ENCODE measurements at places on chromosomes 12 and 14. TPM values are rescaled to one million over a fixed set of nuclear protein-coding genes. Genes with fewer than 3 reads are reported as not detected.

DNA sequence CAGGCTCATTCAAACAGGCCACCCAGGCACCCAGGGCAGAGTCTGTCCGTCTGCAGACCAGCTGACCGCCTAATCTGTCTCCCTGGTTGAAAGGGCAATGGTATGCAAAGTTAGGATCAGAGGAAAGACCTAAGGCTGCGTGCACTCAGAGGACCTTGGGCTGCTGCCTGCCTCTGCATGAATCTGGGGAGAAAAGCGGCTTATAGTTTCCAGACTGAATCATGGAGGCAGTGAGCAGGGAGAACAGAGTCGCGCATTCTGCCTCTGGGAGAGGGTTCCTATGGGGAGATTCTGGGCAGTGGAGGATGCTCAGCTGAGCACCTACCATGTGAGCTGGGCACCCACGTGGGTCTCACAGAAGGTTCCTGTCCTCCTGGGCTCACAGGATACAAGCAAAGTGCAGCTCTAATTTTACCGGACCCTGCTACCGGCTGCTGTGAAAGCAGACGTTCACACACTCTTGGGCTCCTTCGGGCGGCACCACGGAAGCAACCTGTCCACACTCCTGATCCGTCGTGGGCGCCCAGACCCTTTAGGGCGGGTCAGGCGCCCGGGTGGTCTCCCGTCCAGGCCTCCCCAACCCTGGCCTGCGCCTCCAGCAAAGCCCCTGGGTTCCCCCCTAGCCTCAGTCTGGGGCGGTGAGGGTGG is 772 bp downstream of the SCARB1 start:
- DNase-seq, result no peak

GRCh38 chr12:10392394-10392930 is 2.6 kb upstream of the KLRK1 start:
- no peak for DNase-seq

GRCh38 chr14:36217027-36217426 is 40.5 kb upstream of the PTCSC3 start:
- no peak for DNase-seq

ISM2 gene
- total RNA-seq, result not detected

DNA sequence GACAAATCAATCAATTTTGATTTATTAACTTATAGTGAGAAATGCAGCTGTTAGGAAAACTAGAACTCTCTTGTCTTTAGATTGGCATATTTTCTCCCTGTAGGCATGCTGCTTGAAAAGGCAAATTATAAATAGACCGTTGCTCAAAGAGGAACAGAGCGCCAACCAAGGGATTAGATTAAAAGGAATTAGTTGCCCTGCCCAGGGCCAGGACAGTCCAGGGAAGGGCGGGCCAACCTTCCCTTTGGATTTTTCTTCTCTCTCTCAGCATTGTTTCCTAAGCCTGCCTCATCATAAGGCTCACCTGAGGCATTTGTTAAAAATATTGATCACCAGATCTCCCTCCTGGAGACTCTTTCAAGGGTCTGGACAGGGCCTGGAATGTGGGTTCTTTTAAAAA is 8.6 kb downstream of the CIPC start:
- no peak for DNase-seq

- no peak for DNase-seq
Observed at GRCh38 chr14:77000340-77001270, 27.9 kb downstream of the IRF2BPL start.

- DNase-seq, result no peak
Observed at GRCh38 chr12:108361606-108362005, 22.5 kb upstream of the CMKLR1 start.

PDE3A gene
- 1.6 TPM for total RNA-seq

GLIPR1L1 gene
- not detected for total RNA-seq

GRCh38 chr12:1911598-1912575 is 6.6 kb downstream of the CACNA2D4 start:
- no peak for DNase-seq

TMEM30B gene
- 4.8 TPM for total RNA-seq

VWF gene
- total RNA-seq, result 0.06 TPM

ZNF891 gene
- 0.40 TPM for total RNA-seq

PTPRR gene
- total RNA-seq, result 0.46 TPM

DNA sequence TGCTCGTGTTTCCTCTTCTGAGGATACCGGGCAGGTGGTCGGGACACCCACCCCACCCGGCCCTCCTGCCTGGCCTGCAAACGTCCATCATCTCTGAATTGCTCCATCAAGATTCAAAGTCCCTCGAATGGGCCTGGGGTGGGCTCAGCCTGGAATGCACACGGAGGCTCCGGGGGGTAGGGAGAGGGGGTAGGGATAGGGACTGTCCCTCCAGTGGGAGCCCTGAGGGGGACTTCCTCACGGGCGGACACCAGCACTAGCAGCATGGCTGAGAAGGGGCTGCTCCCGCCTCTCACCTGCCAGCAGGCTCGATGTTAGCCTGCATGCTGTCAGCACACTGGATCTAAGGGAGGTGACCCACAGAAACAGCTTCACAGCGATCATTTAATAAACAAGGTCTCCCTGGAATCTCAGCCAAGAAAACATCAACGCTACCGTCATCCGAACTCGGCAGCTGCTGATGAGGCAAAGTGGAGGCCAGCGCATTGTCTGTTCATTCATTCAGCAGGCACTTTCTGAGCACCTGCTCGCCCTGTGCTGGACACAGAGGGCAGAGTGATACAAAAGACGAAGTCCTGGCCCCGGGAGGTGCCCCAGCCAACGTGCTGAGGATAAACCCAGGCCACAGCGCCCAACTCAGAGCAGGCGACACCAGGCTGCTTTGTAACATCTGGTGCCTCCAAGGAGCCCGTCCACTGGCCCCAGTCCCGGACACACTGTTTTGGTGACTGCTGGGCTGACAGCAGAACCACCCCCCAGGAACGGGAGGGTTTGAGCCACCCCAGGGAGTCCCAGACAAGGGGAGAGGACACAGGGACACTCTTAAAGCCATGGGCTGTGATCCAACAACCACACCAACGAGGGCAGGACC is 6.3 kb downstream of the TMEM179 start:
- DNase-seq, result no peak

- DNase-seq, result no peak
Observed at GRCh38 chr12:51351913-51352532, 5.5 kb upstream of the CELA1 start.

- DNase-seq, result no peak
Observed at GRCh38 chr14:95674613-95675012, 11.6 kb upstream of the TCL1B start.

DNA sequence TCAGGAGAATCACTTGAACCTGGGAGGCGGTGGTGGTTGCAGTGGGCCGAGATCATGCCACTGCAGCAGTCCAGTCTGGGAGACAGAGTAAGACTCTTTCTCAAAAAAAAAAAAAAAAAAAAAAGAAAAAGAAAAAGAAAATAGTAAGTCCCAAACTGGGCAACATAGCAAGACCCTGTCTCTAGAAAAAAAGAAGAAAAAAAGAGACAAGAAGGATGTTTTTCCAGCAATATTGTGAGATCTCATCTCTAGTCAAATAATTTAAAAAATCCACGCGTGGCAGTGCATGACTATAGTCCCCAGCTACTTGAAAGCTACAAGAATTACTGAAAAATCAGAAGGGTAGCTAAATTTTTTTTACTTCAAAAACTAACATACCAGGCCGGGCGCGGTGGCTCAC is 8.0 kb downstream of the USP44 start:
- no peak for DNase-seq

DNA sequence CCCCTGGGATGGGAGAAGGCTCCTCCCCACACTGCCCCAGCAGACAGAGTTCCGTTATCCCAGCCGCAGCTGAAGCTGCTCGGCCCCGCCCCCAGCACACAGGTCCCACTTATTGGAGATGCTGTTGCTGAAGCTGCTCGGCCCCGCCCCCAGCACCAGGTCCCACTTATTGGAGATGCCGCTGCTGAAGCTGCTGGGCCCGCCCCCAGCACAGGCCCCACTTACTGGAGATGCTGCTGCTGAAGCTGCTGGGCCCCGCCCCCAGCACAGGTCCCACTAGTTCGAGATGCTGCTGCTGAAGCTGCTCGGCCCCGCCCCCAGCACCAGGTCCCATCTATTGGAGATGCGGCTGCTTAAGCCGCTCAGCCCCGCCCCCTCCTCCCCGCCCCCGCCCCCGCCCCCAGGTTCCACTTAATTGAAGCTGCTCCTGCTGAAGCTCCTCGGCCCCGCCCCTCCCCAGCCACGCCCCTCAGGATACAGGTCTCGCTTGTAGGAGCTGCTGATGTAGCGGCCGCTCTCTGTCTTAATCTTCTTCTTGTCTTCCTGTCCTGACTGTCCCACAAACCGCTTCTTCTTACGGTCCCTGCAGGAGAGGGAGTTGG is 12.0 kb downstream of the CFAP73 start:
- DNase-seq, result no peak

GRCh38 chr14:93967637-93968250 is 8.6 kb downstream of the ASB2 start:
- DNase-seq, result no peak

GRCh38 chr12:106285982-106286381 is 16.6 kb upstream of the TCP11L2 start:
- no peak for DNase-seq

NAA30 gene
- 14.9 TPM for total RNA-seq

DNA sequence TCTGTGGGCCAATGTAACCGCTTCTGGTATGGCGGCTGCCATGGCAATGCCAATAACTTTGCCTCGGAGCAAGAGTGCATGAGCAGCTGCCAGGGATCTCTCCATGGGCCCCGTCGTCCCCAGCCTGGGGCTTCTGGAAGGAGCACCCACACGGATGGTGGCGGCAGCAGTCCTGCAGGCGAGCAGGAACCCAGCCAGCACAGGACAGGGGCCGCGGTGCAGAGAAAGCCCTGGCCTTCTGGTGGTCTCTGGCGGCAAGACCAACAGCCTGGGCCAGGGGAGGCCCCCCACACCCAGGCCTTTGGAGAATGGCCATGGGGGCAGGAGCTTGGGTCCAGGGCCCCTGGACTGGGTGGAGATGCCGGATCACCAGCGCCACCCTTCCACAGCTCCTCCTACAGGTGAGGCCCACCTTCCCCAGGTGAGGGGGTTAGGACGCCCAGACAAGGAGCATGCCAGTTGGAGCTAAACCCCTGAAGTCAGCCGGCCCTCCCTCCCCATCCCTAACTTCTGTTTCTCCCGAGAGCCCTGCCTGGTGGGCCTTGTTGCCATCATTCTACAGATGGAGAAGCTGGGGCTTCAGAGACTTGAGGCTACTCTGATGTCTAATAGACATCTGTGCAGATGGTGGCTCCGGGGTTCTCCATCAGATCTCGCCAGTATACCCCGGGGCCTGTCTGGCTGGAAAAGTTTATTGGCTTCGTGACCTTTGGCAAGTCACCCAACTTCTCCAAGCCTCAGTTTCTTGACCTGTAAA is 25.3 kb downstream of the PAPLN start:
- DNase-seq, result no peak

POLE gene
- 35.9 TPM for total RNA-seq

- DNase-seq, result no peak
Observed at GRCh38 chr12:44765796-44766195, 110.3 kb downstream of the NELL2 start.

POMT2 gene
- 17.8 TPM for total RNA-seq

TMEM179 gene
- total RNA-seq, result not detected

DNA sequence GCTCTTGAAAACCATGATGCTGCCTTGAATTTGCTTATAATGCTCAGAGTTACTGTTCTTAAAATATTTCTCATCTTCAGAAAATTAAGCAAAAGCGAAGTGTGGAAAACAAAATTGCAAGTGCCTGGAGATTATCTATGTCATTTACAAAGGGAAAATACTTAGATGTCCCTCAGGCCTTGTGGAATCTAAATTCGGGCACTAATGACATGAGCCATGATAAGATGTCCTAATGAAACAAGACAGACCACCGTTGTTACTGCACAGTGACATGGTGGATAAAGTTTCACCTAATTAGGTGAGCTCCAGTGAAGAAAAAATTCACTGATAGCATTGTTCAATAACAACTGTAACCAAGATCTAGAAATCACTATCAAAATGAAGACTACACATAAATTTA is 30.4 kb downstream of the PPP1R13B start:
- no peak for DNase-seq

GRCh38 chr14:50425816-50426215 is 29.1 kb upstream of the CDKL1 start:
- DNase-seq, result no peak

KERA gene
- not detected for total RNA-seq

CLEC6A gene
- total RNA-seq, result not detected

GRCh38 chr12:52191841-52192791 is at the start of gene KRT80:
TSS of gene KRT80 (minus strand) at chr12:52192014. CDS start at chr12:52191902, 112 bp downstream.
- peak; percentile 94 for DNase-seq

GRCh38 chr12:43277651-43278540 is 274.1 kb downstream of the ADAMTS20 start:
- no peak for DNase-seq

YY1 gene
- total RNA-seq, result 41.9 TPM

- DNase-seq, result no peak
Observed at GRCh38 chr12:22588817-22589216, 36.2 kb upstream of the ETNK1 start.

DNA sequence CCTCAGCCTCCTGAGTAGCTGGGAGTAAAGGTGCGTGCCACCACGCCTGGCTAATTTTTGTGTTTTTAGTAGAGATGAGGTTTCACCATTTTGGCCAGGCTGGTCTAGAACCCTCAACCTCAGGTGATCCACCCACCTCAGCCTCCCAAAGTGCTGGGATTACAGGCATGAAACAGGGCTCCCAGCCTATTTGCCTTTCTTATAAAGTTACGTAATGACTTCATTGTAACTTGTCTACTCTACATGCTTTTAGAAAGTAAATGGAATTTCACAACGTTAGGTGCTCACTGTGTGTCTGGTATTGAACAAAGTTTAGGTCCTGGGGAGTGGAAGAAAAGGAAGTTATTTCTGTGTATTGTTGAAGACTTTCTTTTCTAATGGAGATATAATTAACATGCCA is 12.5 kb downstream of the CFAP251 start:
- no peak for DNase-seq

GRCh38 chr12:12336049-12336411 is 14.0 kb downstream of the MANSC1 start:
- no peak for DNase-seq

GRCh38 chr12:12927211-12928079 is 24.5 kb downstream of the GPRC5D start:
- no peak for DNase-seq

DNA sequence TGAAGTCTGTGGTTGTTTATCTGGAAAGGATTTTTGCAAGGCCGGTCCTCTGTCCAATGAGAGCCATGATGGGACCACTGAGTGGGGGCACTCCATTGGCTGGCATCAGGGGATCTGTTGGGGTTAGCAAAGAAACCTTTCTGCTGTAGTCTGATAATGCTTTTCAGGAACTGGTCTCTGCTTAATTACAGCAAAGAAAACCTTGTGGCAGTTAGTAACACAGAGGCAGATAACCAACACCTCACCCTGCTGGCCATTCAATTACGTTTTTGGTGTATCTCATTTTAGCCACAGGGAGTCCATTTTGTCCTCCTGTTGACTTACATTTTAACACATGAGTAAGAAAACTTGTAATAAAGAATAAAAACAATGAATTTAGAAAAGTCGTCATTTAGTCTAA is 629.3 kb upstream of the MDGA2 start:
- DNase-seq, result no peak

EML5 gene
- 0.40 TPM for total RNA-seq

DNA sequence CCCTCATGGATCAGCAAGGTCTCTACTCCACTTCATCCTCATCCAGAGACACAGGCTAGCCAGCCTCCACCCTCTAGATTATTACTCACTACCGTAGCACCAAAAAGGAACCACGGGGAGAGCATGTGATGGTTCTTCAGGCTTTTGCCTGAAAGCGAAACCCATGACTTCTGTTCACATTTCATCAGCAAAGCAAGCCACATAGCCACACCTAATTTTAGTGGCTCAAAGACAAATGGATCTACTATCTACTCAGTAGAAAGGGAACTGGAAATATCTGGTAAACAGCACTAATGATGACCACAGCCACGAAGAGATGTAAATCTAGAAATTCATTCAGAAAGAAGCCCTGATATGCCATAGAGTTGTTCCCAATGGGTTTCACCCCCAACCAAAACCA is 51.4 kb downstream of the VCPKMT start:
- no peak for DNase-seq

Measured in epithelial cell of proximal tubule (primary cell).